ENCODE measurements at places on chromosomes 1 and 21.

DNA sequence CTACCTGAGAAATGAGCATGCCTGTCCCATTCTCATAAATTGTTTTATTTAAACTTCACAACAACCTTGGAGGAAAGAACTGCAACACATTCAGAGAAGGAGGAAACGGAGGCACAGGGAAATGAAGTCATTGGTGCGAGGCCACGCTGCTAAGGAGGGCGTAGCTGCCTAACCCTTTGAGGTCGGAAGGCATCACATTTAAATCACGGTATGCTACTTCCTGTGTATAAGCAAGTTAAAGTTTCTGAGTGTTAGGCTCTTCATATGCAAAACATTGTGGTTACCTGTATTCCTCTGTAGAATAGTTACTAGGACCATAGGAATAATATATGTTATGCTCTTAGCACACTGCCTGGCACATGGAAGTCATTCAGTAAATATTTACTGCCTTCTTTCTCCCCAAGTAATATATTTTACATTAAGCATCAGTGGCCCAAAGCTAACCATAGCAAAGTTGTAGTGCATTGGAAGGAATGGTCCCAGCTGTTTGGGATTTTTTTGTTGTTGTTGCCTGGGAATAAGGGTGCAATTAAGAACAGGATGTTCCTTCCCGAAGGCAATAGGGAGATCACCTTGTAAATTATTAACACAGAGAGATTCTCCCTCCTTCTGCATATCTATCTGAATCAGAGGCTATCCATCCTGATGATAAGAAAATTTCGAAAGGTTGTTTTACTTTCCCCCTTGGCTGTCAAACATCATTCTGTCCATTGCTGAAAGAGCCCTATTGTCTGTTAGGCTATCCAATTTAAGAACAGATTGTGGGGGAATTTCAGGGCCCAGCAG lies 192.2 kb upstream of the C8B start:
- no peak for DNase-seq

- no peak for DNase-seq
Measured at GRCh38 chr1:154931940-154932487, 4.5 kb downstream of the PMVK start.

DNA sequence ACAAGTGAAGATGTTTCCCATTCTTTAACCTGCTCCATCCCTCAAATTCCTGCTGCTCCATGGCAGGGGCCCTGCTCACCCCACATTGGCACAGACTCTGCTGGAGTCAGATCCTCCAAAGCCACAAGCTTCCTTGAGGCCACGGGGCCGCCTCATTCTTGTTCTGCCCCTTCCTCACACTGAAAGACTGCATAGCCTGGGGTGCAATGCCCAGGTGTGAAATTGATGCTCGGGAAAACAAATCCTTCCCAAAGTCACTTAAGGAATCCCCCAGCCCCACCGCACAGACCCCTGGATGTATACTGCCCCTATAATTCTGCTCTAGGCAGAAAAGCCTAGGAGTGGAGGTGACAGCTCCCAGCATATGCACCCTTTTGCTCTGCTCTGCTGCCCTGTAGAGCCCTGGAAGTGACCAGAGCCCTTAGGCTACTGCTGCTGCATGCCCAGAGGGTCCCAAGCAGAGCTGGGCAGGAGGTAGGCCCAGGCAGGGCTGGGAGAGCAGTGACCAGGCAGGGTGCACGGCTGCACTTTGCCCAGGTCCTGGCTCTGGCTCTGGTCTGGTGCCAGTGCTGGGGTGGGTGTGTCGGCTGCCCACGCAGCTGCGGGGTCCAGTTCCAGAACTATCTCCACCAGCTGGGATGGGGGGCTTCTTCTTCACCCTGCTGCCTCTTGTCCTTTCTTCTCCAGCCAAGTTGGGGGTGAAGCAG lies 1.6 kb downstream of the HES2 start:
- no peak for DNase-seq

DNA sequence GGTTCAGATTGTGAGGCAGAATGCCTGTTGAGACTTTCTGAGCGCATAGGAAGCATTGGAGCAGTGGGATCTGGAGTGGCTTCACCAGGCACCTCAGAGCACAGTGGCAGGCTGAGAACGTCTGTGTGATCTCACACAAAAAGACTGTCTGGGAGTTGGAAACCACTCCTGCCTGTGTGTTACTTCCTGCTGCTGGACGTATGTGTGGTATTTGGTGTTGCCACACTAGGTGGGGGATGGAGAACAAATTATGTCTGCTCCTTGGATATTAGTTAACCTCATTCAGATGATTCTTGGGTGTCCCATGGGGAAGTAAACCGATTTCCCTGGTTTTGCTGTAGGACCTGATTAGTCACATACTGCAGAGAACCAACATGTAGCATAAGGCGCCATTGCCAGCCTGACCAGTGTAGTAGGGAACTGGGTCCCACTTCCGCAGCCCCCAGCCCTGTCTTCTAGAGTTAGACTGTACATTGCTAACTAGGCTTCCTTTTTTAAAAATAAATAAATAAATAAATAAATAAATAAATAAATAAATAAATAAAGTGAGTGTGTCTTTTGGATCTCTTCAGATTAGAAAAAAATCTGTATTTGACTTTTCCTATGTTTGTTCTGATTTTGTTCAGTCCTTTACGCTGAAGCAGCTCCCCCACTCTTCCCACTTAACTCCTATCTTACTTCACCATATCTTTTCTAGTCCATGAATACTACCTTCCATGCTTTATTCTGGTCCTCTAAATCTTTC lies 26.9 kb downstream of the UCK2 start:
- no peak for DNase-seq

DNA sequence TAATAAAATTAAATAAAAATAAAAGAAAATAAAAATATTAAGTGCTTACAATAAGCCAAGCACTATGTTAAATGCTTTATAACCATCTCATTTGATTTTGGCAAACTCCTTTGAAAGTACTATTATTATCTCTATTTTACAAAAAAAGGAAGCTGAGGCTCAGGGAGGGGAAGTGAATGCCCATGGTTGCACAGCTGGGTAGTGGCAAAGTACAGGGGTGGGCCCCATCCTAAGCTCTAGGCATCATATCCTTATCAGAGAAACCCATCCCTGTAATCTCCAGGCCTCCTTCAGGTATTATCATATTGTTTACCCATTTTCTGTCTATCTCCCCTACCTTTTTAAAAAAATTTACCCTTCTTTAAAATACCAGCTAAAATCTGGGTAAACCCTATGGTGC lies 2.3 kb upstream of the MED18 start:
- DNase-seq = no peak

DNA sequence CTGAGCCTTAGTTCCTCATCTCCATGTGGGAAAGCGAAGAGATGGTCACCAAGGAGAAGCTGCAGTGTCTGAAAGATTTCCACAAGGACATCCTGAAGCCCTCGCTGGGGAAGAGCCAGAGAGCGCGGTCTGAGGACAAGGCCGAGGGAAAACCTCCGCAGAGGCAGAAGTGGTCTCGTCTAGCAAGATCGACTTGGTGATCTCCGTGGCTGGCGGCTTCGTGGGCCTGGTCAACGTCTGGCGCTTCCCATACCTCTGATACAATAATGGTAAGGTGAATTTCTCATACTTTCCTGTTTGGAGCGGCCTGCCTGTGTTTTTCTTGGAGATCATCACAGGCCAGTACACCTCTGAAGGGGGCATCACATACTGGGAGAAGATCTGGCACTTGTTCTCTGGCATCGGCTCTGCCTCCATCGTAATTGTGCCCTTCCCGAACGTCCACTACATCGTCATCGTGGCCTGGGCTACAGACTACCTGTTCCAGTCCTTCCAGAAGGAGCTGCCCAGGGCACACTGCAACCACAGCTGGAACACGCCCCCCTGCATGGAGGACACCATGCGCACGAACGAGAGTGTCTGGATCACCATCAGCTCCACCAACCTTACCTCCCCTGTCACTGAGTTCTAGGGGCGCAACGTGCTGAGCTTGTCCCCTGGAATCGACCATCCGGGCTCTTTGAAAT lies 841.1 kb upstream of the TMPRSS15 start:
- DNase-seq = no peak

DNA sequence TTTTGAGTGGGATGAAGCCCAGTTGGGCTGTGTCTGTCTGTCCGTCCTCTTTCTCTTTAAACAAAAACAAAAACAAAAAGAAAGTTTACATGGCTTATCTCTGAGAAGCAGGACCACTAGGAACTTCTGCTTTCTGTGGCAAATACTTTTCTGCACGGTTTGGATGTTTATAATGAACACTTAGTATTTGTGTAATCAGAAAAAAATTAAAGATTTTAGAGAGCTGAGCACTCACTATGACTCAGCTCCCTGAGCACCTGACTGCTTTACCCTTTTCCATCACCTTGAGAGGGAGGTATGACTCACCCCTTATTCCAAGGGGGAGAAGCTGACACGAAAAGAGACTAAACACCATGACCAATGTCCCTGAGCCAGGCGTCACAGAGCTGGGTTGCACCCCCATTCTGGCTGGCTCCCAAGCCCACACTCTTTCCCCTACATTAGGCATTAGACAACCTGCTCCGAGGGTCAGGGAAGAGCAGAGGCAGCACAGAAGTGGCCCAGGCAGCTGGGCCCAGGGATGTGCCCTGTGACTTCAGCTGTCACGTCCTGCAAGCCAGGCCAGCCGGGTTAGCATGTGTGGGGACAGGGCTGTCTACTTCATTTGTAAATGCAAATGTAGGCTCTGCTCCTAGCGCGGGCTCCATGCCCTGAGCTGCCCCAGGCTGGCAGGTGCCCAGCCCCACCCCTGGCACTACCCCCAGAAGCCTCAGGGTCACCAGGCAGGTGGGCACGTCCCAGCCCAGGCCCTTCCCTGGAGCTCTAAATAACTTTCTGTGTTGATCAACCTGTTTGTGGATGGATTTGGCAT lies 30.4 kb downstream of the RAP1GAP start:
- DNase-seq = no peak

DNA sequence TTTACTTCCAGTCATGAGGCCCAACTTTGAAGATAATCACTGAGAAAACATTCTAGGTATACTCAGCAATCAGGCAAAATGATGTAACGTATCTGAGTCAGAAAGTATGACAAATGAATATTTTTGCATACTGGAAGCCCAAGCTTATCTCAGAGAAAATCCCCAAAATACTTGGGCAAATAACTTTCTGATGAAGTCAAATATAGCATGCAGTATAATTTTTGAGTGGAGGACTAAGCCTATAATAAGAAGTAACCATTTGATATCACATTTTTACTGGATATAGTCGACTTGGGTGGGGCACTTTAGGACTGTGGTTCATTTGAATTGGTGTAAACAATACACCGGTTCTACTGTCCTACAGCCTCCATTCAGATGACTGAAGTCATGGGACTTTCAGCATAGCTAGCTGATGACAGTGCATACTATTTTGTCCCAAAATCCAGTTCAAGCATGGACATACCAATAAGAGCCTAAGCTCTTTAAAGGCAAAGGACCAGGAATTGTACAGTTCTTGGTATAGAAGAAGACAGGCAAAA lies 2.3 kb upstream of the GADD45A start:
- DNase-seq = no peak

DNA sequence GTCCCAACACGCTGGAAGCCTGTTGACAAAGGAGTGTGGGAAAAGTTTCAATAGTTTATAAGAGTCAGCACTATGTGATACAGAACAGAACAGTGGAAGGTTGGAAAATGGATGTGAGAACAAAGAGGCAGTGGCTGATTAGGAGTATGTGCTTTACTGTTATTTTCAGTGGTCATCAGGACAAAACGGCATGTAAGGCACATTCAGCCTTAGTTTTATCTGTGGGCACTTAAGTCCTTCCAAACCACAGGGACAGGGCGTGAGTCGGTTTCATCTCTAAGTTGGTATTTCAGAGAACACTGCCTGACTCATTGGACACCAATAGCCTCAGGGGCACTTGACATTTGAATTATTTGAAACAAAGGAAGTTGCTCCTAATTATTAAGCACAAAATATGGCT lies 306.9 kb downstream of the ASTN1 start:
- DNase-seq = no peak

GRCh38 chr1:229857585-229857984 lies 209.5 kb upstream of the GALNT2 start:
- no peak for DNase-seq

GRCh38 chr1:12450756-12451559 lies 167.1 kb downstream of the DHRS3 start:
- DNase-seq = no peak

DNA sequence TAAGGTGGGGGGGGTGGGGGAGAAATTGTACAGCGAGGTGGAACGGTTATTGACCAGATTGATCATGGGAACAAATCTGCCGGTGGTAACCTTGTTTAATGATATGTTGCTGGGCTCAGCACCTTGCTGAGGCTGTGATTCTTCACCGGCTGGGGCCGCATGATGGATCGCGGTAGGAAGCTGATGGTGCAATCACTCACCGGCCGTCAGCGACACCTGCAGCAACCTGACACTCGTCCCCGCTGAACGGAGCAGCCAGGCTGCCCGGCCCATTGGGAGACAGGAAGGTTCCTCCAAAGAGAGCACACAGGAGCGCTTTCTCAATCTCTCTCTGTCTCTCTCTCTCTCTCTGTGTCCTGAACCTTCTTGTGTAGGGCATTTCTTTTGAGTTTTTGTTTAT lies 128.5 kb upstream of the RRP15 start:
- DNase-seq = no peak
